ENCODE measurements at places on chromosomes 1 and 21.

- DNase-seq = no peak
Measured at GRCh38 chr1:153790313-153790965, 15.2 kb downstream of the SLC27A3 start.

GRCh38 chr21:34345091-34345871, 18.5 kb upstream of the KCNE2 start:
- DNase-seq = no peak

- DNase-seq = no peak
Measured at GRCh38 chr1:17540255-17541001, 930 bp downstream of the ARHGEF10L start.

- no peak for DNase-seq
Measured at GRCh38 chr21:26845066-26845758, at the start of gene ADAMTS1. Gene ADAMTS1, minus strand, starts transcription at chr21:26845409. Its CDS starts 455 bp downstream, at chr21:26844954.

DNA sequence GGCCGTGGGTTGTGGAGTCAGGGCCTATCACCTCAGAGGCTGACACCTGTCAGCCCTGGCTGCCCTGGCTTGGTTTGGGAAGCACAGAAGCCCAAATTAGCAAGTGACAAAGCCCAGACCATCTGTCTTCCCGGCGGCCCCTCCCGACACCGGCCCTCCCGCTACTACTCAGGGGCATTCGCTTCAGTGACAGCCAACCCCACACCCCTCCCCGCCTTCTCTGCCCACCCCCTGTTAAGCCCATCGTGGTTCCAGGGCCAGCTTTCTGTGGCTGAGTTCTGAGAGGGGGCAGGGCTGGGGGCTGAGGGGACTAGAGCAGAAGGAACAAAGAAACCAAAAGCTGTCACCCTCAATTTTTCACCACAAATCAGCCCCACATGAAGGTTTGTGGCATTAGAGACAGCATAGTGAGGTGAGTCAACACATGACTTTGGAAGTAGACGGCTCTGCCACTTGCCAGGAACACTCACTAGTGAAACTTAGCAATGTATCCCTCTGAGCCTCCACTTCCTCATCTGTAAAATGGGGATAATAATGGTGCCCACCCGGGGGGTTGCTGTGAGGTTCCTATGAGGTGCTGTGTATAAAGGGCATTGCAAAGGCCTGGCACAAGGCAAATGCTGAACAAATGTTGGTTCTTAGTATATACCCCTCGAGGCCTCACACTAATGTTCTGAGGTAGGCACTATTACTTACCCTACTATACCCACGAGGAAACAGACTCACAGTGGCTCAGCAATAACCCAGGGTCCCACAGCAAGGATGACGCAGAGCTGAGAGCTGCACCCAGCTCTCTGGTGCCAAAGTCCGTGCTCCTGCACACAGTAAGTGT, 5.2 kb upstream of the TNNI1 start:
- peak; percentile 12 for DNase-seq

- DNase-seq = no peak
Measured at GRCh38 chr1:25204797-25205480, 27.4 kb downstream of the SYF2 start.

- DNase-seq = no peak
Measured at GRCh38 chr1:222045786-222046185, 303.9 kb upstream of the DUSP10 start.

DNA sequence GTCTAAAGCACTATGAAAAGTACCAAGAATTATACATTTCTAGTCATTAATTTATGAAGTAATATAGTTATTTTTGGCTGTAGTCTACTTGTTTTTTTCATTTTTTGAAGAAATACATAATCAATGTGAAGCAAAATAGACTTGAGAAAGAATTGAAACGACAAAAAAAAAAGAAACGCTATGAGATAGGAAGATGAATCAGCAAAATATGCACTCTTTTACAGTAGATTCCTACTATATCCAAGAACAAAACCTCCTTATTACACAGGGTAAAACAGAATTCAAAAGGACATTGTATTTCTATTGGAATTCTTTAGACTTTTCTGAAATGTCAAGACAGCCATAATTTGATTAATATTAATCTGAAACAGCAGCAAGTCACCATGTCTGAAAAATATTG, 25.6 kb upstream of the CCDC181 start:
- no peak for DNase-seq

DNA sequence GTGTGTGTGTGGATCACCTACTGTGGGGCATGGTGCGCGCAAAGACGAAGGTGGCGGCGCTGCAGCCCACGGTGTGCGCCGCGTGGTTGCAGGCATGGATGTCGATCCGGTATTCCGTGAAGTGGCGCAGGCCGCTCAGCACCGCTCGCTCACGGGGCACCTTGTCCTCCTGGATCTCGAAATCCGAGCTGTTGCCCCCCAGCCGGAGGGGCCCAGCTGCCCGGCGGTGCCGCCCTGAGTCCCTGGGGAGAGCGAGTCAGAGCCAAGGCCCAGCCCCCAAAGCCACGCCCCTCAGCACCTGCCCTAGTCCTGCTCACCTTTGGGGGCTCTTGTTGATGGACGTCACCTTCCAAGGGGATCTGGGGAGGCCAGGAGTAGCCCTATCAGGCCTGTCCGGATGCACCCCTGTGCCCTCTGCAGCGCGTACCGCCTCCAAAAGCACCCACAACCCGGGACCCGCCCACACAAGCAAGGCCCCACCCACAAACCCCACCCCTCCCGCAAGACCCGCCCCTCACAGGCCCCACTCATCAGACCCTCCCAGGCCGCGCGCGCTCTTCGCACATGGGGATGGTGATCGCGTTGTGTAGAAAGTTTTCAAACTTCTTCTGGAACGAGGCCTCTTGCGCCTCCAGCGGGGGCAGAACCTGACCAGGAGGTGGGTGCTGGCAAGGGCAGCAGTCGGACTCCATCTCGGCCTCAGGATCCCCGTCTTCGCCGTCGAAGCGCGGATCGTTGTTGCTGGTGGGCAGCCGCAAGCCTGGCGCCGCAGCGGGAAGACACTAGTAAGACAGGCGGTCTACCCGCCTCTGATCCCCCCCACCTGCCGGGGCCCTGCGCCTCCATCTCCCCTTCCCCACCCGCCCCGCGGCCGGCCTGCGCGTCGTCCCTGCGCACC, 13.6 kb downstream of the INSRR start:
- no peak for DNase-seq

DNA sequence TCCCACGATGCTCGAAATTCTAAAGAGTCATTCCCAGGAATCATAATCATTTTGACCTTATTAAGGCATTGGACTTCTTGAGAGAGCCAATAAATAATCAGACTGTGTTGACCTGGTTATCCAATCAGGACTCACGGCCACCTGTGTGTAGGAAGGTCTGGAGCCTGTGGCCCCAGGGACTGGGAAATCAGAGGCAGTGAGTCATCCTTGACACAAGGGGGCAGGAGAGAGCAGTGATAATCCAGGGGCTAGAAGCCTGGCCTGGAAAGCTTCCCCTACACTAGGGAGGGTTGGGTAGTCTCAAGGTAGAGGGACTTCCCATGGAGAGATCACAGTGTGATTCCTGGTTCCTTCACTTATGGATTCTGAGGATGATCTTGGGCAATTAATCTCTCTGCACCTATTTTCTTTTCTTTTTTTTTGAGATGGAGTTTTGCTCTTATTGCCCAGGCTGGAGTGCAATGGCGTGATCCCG, 4.7 kb downstream of the MR1 start:
- DNase-seq = no peak

- no peak for DNase-seq
Measured at GRCh38 chr1:157773493-157774350, 3.2 kb downstream of the FCRL2 start.

- DNase-seq = peak; percentile 34
Measured at GRCh38 chr1:33255347-33256220, 708 bp upstream of the ZNF362 start.

DNA sequence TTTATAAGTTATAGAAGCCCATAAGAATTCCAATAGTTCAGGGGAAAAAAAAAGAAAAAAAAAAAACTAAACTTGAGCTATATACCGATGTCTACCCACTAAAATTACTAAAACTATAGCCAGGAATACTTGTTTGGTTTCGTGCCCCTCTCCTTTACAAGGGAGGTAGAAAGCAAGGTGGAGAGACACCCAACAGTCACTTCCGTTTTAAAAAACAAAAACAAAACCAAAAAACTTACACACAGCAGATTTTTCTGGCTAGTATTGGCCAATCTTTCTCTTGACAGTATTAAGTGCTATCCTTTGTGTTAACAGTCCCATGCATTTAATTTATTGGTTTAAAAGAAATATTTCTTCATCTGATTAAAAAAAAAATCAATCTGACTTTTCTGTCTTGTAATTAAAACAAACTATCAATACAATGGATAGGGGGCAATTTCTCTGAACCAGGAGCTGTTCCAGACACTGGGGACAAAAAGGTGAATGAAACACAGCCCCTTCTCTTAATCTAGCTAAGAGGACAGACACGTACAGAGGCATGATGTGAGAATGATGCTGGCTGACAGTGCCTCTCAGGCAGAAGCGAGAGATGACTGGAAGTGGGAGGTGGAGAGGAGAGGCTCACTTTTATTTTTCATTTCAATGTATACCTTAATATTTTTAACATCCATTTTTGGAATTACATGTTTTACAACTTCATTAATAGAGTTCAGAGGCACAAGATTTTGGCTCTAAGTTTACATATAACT, 214.8 kb downstream of the RERE start:
- DNase-seq = no peak

GRCh38 chr21:31583498-31583897, 76.0 kb upstream of the SOD1 start:
- DNase-seq = no peak

GRCh38 chr1:183886083-183886828, 81.3 kb downstream of the RGL1 start:
- DNase-seq = no peak

GRCh38 chr1:198848649-198849048, 209.8 kb downstream of the PTPRC start:
- no peak for DNase-seq

- no peak for DNase-seq
Measured at GRCh38 chr1:241603731-241604245, 36.4 kb downstream of the CHML start.

- DNase-seq = no peak
Measured at GRCh38 chr1:4328402-4329071, 325.9 kb upstream of the AJAP1 start.

- DNase-seq = no peak
Measured at GRCh38 chr1:202154766-202155477, 5.5 kb downstream of the PTPN7 start.

DNA sequence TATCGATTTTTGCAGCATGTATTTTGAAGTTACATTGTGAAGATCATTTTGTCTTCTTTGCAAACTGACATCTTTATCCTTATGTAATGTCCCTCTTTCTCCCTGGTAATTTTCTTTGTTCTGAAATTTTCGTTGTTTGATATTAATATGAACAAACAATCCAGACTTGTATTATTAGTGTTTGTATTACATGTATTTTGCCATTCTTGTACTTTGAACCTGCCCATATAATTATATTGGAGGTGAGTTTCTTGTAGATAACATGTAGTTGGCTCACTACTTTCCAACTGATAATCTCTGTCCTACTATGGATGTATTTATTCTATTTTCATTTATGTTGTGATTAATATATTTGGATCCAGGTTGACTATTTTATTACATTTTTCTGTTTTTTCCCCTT, 27.1 kb downstream of the OBSCN start:
- no peak for DNase-seq

- no peak for DNase-seq
Measured at GRCh38 chr1:236099355-236099974, 34.6 kb upstream of the NID1 start.

DNA sequence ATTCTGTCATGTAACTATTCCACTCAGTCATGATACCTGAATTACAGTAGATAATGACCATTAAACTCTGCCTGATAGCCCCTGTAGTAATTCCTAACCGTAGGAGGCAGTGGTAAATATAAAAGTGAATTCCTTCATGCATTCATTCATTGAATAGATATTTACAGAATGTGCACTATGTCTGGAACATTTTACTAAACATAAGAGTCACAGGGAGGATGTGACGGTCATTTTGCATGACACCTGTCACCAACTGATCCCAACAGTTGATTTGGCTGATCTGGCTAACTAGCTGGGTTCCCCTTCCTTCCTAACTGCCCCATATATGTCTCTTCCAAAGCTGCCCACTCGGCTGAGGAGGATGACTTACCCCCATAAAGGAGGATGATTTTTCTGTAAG, 2.2 kb upstream of the RNPC3 start:
- no peak for DNase-seq

GRCh38 chr1:23634840-23635651, 56.6 kb upstream of the RPL11 start:
- no peak for DNase-seq

All from stimulated activated CD8-positive, alpha-beta memory T cell treated with anti-CD3 and anti-CD28 coated beads, Interleukin-15, amount 100 ng/mL, for 48 hours (primary cell).